ENCODE measurements at places on chromosomes 12 and 14. TPM values are rescaled to one million over a fixed set of nuclear protein-coding genes. Genes with fewer than 3 reads are reported as not detected.

CBLN3 gene
- polyA plus RNA-seq, result 1.0 TPM

OAS1 gene
- polyA plus RNA-seq, result 5.4 TPM

TOMM20L gene
- polyA plus RNA-seq, result not detected

RGS6 gene
- 6.0 TPM for polyA plus RNA-seq

PRH2 gene
- polyA plus RNA-seq, result not detected

CEP170B gene
- polyA plus RNA-seq, result 9.1 TPM

SOAT2 gene
- not detected for polyA plus RNA-seq

DNA sequence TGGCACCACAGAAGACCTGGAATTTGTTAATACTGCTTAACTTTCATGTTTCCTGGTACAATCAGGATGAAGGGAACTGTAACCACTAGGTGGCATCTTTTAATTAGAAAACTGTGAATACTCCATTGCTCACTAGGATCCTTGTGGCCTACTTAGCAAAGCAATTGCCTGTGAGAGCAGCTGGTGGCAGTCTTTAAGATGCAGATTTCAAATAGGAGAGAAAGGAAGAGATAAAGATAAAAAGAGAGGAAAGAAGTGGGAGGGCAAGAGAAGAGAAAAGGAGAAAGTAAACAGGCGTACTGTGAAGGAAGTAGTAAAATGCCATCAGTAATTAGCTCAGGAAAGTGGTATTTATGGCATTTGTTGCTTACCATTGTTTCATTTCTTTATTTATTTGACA lies 114.5 kb downstream of the RAD51B start:
- DNase-seq, result no peak
- no peaks in the 10 kb centered on the region for H3K27me3 ChIP-seq
- no peak overlapping the region for H3K4me3 ChIP-seq
- H3K36me3 ChIP-seq, result no peaks in the 10 kb centered on the region
- peak overlapping the region; percentile 15 for H3K27ac ChIP-seq

DNA sequence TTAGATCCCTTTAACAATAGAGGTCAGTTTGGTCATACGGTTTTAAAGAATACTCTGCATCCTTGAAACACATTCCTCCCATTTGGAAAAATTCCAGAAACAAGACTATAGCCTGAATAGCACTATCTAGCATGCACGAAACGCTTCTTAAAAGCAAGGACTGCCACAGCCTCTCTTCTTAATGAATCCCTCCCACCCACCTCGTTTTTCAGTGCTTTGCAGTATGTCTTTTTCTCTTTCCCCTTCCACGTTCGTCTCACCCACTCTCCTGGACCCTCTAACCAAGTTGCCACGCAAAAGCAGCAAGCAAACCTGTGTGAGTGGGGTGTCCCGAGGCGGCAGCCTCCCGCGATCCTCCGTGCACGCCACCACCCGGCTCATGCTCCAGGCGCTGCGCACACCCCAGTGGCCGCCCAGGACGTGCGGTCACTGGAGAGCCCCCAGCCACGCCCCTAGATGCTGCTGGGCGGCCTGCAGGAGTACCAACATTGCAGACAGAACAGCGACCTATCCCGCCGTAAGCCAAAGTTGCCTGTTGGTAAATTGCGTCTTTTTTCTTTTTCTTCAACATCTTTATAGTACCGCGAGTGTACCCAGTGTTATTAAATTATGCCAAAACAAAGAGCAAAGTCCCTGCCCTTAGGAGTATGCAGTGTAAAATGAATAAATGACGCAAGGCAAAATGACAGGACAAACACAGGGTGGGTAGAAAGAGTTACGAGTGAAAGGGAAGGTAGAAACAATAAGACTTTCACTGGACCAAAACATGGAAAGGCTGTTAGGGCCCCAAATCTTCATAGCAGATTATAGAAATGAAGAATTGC lies at the start of gene SLC38A4:
Gene SLC38A4, minus strand, starts transcription at position 407 of the 824 bp plus-strand sequence. CDS start 32,926 bp downstream, outside the sequence.
- H3K36me3 ChIP-seq, result no peaks in the 10 kb centered on the region
- peak within 1 kb of the TSS; percentile 7 for H3K4me3 ChIP-seq
- H3K4me1 ChIP-seq, result peaks cover 1% of the 10 kb centered on the region
- no peaks in the 10 kb centered on the region for H3K27me3 ChIP-seq

DNA sequence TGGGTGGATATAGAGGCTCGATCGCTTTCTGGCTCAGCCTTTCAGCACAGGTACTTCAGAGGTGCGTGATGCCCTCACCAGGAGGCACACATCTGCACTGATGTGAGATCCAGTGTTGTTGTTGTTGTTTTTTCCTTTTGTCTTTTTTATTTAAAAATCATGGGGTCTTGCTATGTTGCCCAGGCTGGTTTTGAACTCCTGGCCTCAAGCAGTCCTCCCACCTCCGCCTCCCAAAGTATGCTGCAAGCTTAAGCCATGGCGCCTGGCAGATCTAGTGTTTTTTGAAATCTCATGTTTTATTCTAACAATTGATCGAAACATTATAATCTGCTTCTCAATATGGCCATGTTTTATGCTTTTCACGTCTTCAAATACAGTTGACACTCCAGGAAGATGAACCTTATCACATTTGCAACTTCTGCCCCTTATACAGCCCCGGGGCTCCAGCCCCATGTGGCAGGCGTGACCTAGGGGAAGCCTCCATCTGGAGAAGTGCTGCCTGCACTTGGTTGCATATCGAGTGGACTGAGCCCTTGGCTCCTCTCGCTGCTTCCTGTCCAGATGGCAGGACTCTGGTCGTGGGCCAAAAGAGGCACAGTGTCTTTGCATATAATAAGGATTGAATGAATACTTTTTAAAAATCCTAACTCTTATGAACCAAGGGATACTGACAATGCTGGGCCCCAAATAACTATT lies 71.7 kb downstream of the TRAF3 start:
- peak; percentile 32 for DNase-seq
- no peak overlapping the region for H3K4me3 ChIP-seq
- no peak overlapping the region for H3K27ac ChIP-seq

GRCh38 chr14:102805371-102805891 lies 28.2 kb downstream of the TRAF3 start:
- no peaks in the 10 kb centered on the region for H3K36me3 ChIP-seq
- no peaks in the 10 kb centered on the region for H3K27me3 ChIP-seq
- H3K27ac ChIP-seq, result no peak overlapping the region
- no peak for DNase-seq

- no peak overlapping the region for H3K27ac ChIP-seq
- no peaks in the 10 kb centered on the region for H3K4me1 ChIP-seq
- no peak for DNase-seq
- no peak overlapping the region for H3K4me3 ChIP-seq
These were observed 356 bp downstream of the OR4Q2 start for GRCh38 chr14:20002319-20002718.

DNA sequence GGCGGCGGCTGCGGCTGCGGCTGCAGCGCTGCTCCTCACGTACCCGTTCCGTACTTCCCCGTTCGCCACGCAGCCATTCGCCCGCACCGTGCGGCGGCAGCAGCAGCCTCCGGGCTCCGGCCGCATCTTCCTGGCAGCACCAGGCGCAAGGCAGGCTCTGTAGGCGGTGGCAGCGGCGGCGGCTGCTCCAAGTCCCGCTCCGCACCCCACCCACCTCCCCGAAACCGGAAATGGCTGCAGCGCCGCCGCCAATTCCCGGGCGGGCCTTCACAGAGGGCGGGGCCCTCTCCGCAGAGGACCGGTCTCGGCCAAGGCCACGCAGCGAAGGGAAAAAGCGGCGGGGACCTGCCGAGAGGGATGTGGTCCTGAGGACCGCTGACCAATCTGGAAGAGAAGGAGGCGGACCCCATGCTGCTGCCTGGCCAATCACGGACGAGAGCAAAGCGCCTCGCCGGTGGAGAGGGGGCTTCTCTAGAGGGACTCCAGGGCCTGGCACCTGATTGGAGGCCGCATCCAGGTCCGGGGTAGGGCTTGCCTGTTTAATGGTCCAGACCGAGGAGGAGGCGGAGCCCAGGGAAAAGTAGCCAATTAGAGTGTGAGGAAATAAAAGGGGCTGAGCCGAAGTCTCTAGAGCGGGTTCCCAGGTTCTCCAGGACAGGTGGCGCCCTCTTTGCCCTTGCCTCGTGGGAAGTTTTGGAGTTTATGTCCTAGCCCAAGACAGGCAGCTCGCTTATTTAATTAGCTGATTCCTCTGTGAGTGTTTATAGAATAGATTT lies at the start of gene SPTLC2:
Gene SPTLC2, minus strand, starts transcription at position 184 of the 776 bp plus-strand sequence. Its CDS starts 58 bp downstream, at position 126.
- peak within 1 kb of the TSS; percentile 98 for H3K4me3 ChIP-seq
- H3K4me1 ChIP-seq, result peaks cover 12% of the 10 kb centered on the region
- no peaks in the 10 kb centered on the region for H3K36me3 ChIP-seq
- H3K27ac ChIP-seq, result peak within 1 kb of the TSS; percentile 94
- peak; percentile 99 for DNase-seq

- no peak for DNase-seq
- H3K27me3 ChIP-seq, result no peaks in the 10 kb centered on the region
- H3K36me3 ChIP-seq, result no peaks in the 10 kb centered on the region
- H3K4me1 ChIP-seq, result peaks cover 21% of the 10 kb centered on the region
- H3K4me3 ChIP-seq, result no peak overlapping the region
These were observed 34.7 kb downstream of the AKAP6 start for GRCh38 chr14:32363761-32364160.

DNA sequence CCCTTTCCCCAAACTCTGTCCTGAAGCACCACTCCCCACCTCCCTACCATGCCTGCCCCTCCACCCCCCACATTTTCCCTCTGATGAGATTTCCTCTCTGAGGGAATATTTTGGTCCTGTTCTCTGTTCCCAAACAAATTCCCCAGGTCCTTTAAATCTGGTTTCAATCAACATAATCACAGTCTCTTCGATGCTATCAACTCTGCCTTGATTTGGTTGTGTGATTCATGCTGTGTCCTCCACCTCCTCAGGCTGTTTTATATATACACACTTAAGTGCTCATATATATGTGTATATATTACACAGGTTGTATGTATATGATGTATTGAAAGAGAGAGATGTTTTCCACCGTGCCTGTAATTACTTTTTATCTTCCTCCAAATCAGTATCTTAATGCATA lies 36.0 kb downstream of the NTF3 start:
- H3K4me1 ChIP-seq, result no peaks in the 10 kb centered on the region
- H3K4me3 ChIP-seq, result no peak overlapping the region
- no peak for DNase-seq
- no peak overlapping the region for H3K27ac ChIP-seq

- H3K27me3 ChIP-seq, result peaks cover 7% of the 10 kb centered on the region
- no peaks in the 10 kb centered on the region for H3K36me3 ChIP-seq
- no peak overlapping the region for H3K4me3 ChIP-seq
- DNase-seq, result no peak
These were observed 33.1 kb upstream of the FBXO34 start for GRCh38 chr14:55238019-55238680.

- DNase-seq, result no peak
- no peak overlapping the region for H3K4me3 ChIP-seq
- peaks cover 34% of the 10 kb centered on the region for H3K36me3 ChIP-seq
- H3K27me3 ChIP-seq, result no peaks in the 10 kb centered on the region
These were observed 2.1 kb upstream of the GPD1 start for GRCh38 chr12:50101663-50102062.

DNA sequence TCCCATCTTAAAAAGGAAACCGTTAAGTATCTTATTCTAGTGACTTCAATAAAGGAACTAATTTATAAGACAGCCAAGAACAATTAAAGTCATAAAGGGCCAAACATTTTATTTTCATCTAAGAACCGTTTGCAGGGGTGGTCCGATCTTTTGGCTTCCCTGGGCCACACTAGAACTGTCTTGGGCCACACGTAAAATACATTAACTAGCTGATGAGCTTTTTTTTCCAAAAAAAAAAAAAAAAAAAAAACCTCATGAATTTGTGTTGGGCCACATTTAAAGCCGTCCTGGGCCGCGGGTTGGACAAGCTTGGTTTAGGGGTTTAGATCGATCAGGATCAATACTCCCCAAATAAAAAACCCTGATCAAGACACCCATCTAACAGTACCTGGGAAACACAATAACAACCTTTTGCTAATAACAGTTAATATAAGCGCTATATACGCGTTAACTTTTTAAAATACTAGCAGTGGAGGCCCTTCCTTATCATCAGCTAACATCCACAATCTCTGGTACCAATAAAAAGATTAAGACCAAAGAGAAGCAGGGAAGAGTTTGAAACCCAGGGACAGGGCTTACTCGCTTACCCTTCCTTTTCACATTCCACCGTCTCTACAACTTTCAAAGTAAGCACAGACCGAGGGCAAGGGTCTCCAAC lies 1.1 kb downstream of the NAP1L1 start:
- H3K4me1 ChIP-seq, result peaks cover 31% of the 10 kb centered on the region
- H3K36me3 ChIP-seq, result no peaks in the 10 kb centered on the region
- H3K4me3 ChIP-seq, result peak overlapping the region; percentile 88

DNA sequence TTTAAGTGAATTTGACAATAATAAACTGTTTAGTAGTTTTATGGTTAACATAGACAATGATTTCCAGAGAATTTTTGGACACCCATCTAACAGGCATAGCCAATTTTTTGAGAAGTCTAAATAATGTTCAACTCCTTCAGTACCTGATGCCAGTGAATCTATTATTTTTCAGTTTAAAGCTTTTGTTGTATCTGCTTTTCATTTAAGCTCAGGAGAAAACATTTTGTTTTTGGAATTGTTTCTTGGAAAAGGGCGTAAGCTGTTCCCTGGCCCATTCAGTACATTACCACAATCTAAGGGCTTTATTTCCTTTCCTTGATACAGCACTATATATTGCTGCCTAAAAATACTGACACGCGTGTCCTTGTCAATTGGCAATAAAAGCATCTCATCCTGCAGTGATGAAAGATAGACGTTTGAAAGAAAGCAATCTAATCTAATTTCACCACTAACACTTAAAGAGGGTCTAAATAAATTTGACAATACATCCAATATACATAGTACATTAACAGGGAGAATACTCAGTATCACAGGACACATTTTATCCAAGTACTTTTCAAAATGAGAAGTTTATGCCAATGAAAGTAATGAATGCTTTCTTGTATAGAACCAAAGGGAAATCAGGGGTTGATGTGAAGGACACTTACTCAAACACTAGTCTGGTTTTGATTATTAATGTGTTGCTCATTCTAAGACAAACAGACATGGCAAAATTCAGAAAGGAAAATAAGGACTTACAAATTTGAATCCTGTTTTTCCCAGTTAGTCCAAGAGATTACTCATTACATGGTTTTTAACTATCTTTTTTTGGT lies 104.2 kb upstream of the LGR5 start:
- H3K36me3 ChIP-seq, result no peaks in the 10 kb centered on the region
- H3K27me3 ChIP-seq, result no peaks in the 10 kb centered on the region
- no peak for DNase-seq
- no peak overlapping the region for H3K27ac ChIP-seq

GRCh38 chr14:76430475-76430980 lies 54.6 kb downstream of the ESRRB start:
- H3K27me3 ChIP-seq, result no peaks in the 10 kb centered on the region
- no peaks in the 10 kb centered on the region for H3K36me3 ChIP-seq
- H3K4me1 ChIP-seq, result no peaks in the 10 kb centered on the region
- DNase-seq, result no peak
- H3K27ac ChIP-seq, result no peak overlapping the region

DNA sequence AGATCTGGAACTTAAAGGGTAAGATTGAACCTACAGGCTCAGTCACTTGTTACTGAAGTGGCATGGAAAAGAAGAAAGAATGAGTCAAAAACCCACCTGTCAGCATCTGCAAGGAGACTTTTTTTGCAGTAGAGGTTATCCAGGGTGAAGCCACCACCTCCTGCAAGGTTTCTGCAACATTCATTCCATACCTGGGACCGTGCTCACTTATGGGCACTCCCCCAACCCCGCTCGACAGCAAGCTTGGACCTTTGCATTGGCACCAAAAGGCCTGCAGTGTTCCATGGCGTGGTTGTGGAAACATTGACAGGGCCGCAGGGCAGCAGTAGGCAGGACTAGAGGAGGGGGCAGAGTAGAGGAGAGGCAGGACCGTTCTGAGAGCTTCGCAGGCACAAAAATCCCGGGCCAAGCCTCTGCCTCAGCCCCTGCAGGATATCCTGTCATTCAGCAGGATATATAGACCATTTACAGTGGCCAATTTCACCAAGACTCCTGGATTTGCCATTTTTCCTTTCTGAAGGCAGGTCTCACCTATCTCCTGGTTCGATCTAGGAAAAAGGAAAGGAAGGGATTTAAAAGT lies at the start of gene STAB2:
Gene STAB2, plus strand, starts transcription at position 483 of the 580 bp plus-strand sequence. CDS start 204 bp downstream, outside the sequence.
- H3K36me3 ChIP-seq, result no peaks in the 10 kb centered on the region
- H3K4me3 ChIP-seq, result no peak within 1 kb of the TSS
- H3K27ac ChIP-seq, result no peak within 1 kb of the TSS
- no peak for DNase-seq
